ENCODE measurements at places on chromosomes 12 and 14. TPM values are rescaled to one million over a fixed set of nuclear protein-coding genes. Genes with fewer than 3 reads are reported as not detected.
A peak's percentile ranks its signal among the peaks of the same experiment; 100 is the strongest.

The MUCL1 gene
- not detected for total RNA-seq

The LRCOL1 gene
- total RNA-seq, result not detected

The RNU4-1 gene
- 3,645 TPM for total RNA-seq

DNA sequence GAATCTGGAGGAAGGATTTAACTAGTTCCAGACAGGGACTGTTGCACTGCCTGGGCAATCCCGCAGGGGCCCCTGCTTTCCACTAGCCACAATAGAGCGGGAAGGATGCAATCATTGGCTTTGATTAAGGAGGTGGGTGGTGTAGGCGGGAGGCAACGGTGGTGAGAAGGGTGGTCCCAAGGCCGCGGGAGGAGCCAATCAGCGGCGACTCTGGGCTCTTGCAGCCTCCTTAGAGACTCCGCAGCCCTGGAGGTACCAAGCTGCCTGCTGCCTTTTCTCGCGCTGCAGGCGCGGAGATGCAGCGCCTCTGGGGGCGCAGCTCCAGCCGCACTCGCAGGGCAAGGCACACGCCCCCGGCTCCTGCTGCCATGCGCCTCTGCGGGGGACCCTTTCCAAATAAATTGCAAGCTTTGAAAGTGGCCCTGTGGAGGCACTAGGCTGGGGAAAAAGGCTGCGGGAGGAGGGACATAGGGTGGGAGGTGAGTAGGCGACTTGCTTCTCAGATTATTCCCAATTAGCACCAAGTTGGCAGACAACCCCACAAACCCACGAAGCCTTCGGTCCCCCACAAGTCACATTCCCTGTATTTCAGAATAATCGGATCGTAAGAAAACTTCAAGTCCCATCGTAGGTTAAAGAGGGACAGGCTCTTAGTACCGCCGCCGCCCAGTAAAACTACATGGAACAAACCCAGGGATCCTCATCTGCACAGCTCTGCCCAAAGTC lies 858 bp upstream of the KCNA1 start:
- DNase-seq, result no peak

DNA sequence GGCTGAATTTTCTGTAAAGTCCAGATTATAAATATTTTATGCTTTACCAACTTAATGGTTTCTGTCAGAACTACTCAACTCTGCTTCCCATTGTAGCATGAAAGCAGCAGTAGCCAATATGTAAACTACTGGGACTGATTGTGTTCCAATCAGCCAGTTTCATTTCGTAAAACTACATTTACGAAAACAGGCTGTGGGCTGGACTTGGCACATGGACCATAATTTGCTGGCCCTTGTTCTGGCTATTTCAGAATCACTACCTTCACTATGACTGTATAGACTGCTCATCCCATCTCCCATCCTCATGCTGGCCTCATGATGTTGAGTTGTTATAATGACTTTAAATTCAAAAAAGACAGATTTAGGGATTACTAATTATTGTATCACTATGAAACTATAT lies 38.7 kb downstream of the FAR2 start:
- no peak for DNase-seq

- peak; percentile 100 for DNase-seq
Observed at GRCh38 chr12:32896432-32897280, at the start of gene PKP2. PKP2 (minus strand) TSS chr12:32896777; CDS start chr12:32896731, 46 bp downstream.

DNA sequence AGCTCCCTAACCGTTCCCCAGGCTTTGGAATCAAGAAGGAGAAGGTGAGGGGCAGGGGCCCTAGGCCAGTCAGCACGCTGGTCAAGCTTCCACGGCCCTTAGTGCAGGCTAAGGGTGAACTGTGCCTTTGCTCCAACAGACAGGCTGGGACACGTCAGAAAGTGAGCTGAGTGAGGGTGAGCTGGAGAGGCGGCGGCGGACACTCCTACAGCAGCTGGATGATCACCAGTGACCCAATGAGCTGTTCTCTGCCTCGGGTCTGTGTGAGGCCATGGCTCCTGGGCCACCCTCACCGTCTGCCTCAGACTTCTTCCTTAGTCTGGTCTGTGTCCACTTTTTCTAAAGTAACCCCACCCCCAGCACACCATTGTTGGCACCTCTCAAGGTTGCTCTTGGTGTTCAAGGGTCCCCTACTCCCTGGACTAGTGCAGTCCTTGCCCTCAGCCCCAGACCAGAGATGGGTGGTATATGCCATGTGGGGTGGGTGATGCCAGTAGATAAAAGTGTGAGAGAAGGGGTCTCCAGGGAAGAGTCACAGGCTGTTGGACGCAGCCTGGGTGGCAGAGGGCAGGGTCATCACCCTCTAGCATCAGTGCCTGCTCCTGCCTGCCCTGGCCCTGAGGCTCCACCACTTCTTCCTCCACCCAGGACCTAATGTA lies 20.7 kb downstream of the PRPF40B start:
- no peak for DNase-seq

DNA sequence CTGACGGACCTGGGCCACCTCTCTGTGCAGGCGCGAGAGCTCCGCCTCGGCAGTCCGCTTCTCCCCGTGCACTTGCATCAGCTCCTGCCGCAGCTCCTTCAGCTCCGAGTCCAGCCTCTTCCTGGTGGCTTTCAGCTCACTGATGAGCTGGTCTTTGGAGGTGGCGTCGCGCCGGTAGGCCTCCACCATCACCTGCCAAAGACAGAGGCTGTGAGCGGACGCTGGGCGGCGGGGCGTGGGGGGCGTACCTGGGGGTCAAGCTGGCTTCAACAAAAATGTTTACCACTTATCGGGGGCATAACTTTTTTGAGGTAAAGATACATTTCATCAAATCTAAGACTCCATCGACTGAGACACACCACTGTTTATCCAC lies 27.5 kb upstream of the ANKLE2 start:
- no peak for DNase-seq

DNA sequence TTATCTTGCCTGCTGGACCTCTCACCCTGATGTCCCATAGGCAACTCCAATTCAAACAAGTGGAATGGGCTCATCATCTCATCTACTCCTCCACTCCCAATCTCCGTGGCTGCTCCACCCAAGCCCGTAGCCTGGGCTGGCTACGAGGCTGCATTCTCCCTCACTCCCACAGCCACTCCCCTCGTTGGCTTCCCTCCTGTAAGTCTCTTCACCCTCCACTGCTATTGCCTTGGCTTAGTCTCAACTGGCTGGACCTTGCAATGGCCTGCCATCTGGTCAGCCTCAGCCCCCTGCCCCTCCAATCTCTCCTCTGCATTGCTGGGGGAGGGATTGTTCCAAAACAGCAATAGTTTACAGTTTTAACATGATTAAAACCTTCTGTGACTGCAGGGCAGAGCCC lies 44.4 kb upstream of the PELI2 start:
- no peak for DNase-seq

DNA sequence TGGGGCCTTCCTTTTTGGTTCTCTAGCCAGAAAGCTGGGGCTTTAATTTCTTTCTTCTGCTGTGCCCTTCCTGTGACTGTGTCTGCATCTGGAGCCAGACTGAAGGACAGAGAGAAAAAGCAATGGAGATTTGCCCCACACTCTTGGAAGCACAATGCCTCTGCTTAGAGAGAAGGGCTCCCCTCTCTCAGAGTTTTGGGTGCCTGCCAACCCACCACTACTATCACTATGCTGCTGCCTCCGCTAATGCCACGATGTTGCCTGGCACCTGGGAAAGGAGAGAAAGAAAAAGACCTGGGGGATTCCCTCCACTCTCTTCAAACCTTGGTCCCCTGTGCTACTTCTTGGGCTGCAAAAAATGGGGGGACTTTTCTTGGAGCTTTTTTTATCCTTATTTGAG lies 52.6 kb downstream of the TMEM260 start:
- DNase-seq, result no peak

GRCh38 chr14:76940021-76940760 lies 88.3 kb downstream of the IRF2BPL start:
- DNase-seq, result no peak

- DNase-seq, result peak; percentile 69
Observed at GRCh38 chr14:71166180-71166837, 259.1 kb downstream of the PCNX1 start.

DNA sequence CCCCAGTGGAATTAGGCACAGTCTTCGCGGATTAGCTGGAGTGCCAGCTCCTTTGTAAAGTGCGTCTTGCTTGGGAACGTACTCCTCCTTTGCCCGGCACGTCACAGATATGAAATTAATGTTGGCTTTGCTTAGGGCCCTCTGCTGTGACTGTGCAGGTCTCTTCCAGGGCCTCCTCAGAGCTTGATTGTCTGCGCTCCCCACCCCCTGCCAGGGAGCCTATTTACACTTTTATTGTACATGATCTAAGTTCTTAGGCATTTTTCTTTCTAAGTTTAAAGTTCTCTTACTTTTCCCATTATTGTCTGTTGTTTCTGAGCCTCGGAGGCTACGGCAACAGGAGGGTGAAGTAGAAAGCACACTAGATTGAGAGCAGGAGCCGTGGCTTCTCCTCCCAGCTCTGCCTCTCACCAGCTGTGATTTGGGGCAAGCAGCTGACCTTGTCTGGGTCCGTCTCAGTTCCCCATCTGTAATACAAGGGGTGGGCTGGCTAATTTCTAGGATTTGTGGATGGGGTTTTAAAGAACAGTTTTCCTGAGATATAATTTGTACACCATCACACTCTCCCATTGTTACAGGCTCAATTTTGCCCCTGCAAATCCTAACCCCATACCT lies 81.8 kb downstream of the TSPAN9 start:
- DNase-seq, result no peak

GRCh38 chr12:24414480-24414879 lies 465.0 kb upstream of the SOX5 start:
- DNase-seq, result no peak

GRCh38 chr12:130087222-130087621 lies 75.0 kb upstream of the FZD10 start:
- no peak for DNase-seq
